ENCODE measurements at places on chromosomes 4 and X.

- DNase-seq, result no peak
Observed at GRCh38 chr4:78031417-78031950, 25.6 kb upstream of the FRAS1 start.

DNA sequence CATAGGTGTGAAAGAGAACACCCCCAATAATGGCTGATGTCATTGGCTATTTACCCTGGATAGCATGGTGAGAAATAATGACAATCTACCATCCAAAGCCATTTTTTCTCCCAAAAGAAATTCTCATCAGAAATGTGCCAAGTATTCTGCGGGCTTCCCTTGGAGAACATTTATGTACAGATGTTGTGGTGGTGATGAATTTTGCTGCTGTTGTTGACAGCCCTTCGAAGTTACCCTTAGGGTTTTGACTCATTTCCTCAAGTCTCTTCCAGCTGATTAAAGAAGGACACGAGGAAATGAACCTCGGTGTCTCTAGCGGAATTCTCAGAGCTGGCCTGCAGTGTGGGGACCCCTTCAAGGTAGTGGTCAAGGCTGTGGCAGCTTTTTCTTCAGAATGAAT, 3.4 kb downstream of the KIT start:
- DNase-seq, result no peak

DNA sequence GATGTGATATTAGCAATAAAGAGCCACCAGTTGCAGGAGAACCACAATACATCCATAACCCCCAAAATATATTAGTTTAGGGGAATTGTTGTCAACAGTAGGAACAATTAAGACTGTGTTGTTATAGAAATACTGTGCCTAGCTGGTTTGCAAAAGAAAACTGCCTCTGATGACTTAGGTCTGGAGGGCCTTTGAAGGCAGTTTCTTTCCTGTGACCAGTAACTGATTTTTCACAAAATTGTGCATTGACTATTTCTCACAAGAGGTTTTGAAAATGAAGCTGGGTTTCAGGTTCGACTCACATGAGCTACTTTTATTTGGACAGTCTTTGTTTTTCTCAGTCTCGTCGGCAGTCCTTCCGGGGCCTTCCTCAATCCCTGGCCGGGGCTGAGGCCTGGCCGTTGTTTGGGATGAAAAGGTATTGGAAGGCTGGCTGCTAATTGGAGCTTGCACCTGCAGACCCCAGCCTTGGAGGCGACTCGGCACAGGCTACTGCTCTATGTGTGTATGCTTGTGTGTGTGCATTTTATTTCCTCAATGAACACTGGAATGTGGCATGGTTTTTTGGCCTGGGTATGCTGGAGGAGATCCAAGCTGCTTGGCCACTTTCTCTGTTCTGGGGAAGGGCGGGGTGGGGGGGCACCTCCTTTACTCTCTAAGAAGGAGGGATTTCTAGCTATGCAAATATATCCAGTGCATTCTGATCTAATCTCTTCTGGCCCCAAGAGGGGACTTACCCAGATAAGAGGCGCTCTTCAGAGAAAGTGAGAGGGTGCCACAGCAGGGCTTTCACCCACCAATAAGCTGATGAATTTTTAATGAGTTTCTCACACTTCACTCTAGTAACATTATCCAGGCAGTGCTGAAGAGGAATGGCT, 49.5 kb upstream of the LNX1 start:
- no peak for DNase-seq

- DNase-seq, result no peak
Observed at GRCh38 chrX:53305219-53305995, 24.0 kb upstream of the IQSEC2 start.

GRCh38 chr4:160370046-160370445, 1267.2 kb downstream of the RAPGEF2 start:
- no peak for DNase-seq

- DNase-seq, result no peak
Observed at GRCh38 chrX:1306909-1307625, 29.5 kb upstream of the IL3RA start.

GRCh38 chrX:17160975-17161374, 214.0 kb upstream of the NHS start:
- no peak for DNase-seq

GRCh38 chrX:125810856-125811255, 355.2 kb downstream of the DCAF12L2 start:
- DNase-seq, result no peak

Data from omental fat pad (tissue), 4 donors.